Left hindlimb (tissue), 1 donor: ENCODE measurements at places on chromosomes 7 and 10.

DNA sequence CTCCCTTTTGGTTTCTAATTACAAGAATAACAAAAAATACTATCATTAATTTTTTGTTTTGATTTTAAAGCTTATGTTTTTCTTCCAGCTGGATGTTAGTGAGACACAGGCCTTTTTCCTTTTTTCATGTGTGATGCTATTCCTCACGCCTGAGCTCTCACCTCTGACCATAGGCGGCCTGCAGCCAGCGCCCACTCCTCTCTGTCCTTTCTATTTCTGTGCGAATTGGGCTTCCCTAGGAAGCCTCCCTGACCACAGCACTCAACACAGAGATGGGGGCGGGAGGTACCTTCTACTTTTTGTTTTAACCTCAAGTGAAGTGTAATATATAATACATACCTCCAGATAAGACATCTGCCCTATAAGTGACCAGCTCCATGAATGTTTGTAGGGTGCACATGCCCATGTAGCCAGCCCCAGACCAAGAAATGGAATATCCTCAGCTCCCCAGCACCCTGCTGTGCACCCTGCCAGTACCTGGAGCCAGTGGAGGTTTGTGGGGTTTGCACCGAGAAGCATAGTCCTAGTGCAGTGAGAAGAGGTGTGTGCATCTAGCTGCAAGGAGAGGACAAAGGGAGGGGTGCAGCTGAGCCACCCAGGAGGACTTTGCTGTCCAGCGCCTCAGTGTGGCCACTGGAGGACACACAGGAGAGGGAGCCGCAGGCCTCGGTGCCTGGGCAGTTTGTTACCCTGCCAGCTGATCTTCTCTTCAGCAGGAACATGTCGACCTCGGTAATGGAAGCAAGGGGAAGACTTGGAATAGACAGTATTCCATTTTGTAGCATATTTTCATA lies 38.5 kb downstream of the BNIP3 start:
- DNase-seq: no peak

- peak; percentile 55 for DNase-seq
Observed at GRCh38 chr7:45973725-45974532, 52.9 kb upstream of the IGFBP3 start.

DNA sequence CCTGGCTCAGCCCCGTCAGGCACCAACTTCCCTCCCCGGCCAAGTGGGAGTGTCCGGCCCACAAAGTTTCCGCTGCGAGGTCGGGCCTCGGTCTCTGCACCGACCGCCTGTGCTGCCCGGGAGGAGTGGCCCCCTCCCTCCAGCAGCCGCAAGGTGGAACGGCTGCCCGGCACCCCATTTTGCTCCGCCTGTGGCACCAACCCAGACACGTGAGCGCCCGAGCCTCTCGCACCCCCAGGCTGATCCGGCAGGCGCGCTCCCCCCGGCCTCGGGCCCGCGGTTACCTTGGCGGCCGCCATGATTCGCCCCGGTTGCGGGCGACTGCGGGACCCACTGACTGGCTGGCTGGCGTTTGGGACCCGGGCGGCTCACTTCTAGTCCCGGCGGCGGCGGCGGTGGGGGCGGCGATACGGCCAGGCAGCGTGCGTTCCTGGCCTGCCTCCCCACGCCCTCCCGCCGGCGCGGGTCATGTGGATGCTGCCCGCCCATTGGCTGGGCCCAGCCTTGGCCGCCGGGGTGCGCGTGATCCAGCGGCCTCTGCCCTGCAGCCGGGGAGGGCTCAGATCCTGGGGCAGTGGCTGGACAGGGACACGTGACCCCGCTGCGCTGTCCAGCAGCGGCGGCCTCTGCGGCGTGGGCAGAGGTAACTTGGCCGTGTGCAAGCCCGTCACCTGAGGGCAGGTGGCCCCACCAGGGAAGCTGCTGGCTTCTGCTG lies at the start of gene SLC25A13:
SLC25A13 (minus strand) TSS at position 441 of the 715 bp plus-strand sequence; CDS start at position 299, 142 bp downstream.
- DNase-seq: peak; percentile 91

- no peak for DNase-seq
Observed at GRCh38 chr7:123271231-123271630, 71.5 kb upstream of the SLC13A1 start.

- DNase-seq: no peak
Observed at GRCh38 chr10:100715445-100716385, 29.7 kb upstream of the PAX2 start.

DNA sequence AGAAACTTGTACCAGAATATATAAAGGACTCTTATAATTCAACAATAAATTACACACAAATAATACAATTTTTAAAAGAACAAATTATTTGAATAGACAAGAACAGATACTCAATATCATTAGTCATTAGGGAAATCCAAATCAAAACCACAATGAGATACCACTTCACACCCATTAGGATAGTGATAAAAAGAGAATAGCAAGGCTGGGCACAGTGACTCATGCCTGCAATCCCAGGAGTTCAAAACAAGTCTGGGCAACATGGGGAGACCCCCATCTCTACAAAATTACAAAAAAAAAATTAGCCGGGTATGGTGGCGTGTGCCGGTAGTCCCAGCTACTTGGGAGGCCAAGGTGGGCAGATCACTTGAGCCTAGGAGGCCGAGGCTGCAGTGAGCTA lies 52.2 kb upstream of the KCNIP2 start:
- DNase-seq: no peak

DNA sequence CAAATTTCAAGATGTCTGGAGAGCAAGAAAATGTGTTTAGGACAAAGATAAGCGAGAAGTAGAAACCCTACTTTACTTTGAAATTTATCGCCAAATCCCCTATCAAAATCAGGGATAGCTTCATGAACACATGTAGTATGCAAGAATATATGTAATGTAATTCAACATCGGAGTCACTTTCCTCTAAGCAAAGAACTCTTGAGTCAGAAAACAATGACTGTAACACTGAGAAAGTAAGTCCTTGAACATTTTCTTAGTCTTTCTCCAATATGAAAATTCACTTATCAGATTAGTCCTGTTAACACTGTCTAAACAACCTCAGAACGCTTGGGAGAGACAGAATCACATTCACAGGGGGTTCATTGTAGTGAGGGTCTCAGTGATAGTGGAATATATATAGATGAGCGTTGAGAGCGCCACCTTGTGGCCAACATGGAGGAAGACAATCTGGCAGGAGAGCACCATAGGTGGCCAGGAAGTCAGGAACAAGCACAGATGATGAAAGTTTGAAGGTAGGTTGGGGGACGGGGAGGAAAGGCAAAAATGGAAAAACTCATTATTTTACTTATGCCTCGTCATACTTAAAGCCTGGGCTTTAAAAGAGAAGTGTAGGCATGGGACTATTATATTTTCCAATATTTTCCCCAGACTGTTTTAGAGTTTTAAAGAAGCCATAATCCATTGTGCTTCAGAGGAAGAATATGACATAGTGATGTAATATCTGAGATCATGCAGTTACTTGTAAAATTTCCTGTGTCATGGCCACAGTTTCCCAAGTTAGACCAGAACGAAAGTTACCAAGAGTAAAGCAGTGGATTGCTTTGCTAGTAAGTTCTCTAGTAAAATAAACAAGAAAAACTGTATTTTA lies 115.5 kb upstream of the GNAI1 start:
- DNase-seq: peak; percentile 43

- DNase-seq: no peak
Observed at GRCh38 chr7:142873281-142873784, 12.2 kb downstream of the TRPV6 start.

GRCh38 chr10:121104476-121105111 lies 253.4 kb downstream of the WDR11 start:
- DNase-seq: no peak

GRCh38 chr7:132800522-132800921 lies 224.3 kb upstream of the PLXNA4 start:
- no peak for DNase-seq

GRCh38 chr7:114785496-114785895 lies 136.4 kb upstream of the MDFIC start:
- no peak for DNase-seq
